ENCODE measurements at places on chromosomes 16 and 17.
A peak's percentile ranks its signal among the peaks of the same experiment; 100 is the strongest.

DNA sequence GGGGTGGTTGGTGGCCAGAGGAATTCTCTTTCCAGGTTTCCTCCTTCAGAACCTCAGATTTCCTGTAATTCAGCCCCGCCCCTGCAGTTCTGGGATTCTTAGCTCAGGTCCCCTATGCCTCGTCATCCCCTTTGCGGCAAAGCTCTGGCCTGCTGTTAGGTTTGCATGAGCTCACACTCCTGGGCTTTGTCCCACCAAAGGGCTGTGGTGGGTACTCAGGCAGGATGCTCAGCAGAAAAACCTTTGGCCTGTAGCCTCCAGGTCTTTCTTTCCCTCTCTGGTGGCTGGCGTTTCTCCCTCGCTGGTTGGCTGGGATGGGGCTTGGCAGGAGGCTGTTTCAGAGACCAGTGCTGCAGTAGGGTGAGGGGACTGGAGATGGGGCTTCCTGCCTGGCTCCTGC is 9.6 kb upstream of the PLEKHG4 start:
- no peak for DNase-seq

GRCh38 chr16:8187782-8188372 is 402.4 kb downstream of the TMEM114 start:
- no peak for DNase-seq

- DNase-seq, result peak; percentile 65
These were observed 5.7 kb upstream of the SPNS2 start for GRCh38 chr17:4492721-4493561.

DNA sequence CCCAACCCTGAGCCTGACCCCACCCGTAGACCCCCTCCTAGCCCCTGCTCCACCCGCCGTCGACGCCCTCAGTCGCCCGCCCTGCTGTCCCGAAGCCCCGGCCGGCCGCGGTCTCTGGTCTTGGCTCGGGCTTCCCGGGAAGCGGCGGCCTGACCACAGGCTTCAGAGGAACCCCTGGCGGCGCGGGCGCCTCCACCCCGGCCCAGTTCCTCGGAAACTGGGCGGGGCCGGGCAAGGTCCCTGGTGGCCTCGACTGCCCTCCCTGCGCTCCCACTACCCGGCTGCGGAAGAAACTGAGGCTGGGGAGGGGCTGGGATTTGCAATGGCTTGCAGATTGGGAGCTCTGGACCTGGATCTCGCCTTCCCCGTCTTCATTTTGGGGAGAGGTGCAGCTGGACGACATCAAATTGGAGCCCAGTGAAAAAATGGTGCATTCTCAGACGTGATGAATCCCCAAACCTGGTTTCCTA is 692 bp upstream of the SOCS1 start:
- no peak for DNase-seq

GRCh38 chr17:80892900-80893603 is 98.6 kb upstream of the CHMP6 start:
- DNase-seq, result no peak

DNA sequence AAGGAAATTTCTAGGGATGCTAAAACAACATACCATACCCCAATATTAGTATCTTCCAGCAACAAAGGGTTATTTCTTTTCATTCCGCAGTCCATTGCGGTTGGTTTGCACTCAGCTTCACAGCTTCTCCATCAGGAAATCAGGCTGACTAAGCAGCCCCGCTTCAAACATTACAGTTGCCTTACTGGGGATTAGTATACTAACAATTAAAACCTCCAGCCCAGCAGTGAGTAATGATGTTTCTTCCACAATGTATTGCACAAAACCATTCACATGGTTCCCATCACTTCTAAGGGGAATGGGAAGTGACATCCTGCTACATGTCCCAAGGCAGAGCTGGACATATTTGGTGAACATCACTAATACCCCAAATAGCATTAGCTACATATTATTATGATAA is 1384.9 kb downstream of the CDH8 start:
- no peak for DNase-seq

GRCh38 chr16:74865922-74866598 is 91.4 kb upstream of the FA2H start:
- no peak for DNase-seq

GRCh38 chr16:73365016-73365551 is 317.2 kb upstream of the ZFHX3 start:
- DNase-seq, result no peak

DNA sequence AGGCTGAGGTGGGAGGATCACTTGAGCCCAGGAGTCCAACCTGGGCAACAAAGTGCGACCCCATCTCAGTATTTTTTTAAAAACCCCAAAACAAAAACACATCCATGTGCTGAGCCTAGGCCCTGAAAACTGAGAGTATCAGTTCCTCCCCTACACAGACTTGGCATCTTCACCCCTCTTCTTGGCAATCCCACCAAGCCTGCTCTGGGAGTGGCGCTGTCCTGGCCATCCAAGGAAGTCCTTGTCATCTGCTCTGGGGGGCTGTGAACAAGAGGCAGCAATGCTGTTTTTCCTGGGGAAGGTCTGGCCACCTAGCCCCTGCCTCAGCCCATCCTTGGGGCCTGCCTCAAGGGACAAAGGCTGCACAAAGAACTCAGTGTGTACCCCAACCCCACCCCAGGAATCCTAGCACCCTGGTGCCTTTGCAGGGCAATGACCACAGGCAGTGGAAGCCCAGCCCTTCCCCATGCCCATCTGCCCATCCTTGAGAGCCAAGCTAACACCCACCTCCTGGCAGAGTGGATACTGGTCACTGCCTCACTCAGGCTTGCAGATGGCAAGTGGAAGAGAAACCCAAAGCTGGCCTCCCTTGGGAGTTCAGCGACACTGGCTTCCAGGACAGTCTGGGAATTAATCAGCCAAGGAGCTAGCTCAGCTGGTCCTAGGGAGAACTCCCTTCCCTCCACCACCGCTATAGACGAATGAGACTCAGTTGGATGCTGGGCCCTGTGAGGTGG is 14.8 kb upstream of the GFOD2 start:
- no peak for DNase-seq

GRCh38 chr17:82595893-82596292 is 52.4 kb downstream of the WDR45B start:
- no peak for DNase-seq

GRCh38 chr17:49576917-49577649 is 1.4 kb downstream of the NXPH3 start:
- no peak for DNase-seq

DNA sequence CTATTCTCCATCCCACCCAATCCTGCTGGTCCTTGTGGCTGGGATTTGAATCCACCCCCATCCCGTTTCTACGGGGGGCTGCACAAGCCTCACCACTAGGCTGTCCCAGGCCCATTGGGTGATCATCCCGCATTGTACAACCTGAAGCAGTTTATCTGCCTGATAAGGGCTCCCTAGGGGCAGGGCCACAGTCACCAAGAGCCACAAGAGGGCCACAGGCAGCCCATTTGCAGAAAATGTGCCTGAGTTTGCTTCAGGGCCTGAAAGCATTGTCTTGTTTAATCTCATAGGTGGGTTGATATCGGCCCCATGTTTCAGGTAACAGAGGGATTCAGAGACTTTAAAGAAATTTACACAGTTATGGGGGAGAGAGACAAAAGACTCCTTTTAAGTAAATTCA is 245.0 kb downstream of the CPPED1 start:
- no peak for DNase-seq

DNA sequence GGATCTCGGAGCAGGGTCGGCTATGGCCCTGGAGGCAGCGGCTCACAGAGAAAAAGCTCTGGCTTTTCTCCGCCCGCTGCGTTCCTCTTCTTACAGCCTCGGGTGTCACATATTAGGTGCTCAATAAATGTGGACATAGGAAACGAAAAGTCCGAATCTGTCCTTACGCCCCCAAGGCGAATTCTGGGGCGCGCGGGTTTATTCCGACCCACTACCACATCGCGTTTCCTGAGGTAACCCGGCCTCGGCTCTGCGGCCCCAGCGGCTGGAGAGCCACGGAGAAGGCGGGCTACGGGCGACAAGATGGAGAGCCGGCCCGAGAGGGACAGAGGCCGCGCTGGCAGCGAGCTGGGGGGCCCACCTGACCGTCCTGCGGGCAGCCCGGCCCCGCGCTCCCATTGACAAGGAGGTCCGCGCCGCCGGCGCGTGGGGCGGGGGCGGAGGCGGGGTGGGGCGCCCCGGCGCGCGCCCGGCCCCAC is 573 bp upstream of the GNAO1 start:
- no peak for DNase-seq

- no peak for DNase-seq
These were observed 65.1 kb upstream of the MED9 start for GRCh38 chr17:17411692-17412091.

GRCh38 chr16:89847051-89847939 is 19.0 kb downstream of the SPIRE2 start:
- DNase-seq, result no peak

DNA sequence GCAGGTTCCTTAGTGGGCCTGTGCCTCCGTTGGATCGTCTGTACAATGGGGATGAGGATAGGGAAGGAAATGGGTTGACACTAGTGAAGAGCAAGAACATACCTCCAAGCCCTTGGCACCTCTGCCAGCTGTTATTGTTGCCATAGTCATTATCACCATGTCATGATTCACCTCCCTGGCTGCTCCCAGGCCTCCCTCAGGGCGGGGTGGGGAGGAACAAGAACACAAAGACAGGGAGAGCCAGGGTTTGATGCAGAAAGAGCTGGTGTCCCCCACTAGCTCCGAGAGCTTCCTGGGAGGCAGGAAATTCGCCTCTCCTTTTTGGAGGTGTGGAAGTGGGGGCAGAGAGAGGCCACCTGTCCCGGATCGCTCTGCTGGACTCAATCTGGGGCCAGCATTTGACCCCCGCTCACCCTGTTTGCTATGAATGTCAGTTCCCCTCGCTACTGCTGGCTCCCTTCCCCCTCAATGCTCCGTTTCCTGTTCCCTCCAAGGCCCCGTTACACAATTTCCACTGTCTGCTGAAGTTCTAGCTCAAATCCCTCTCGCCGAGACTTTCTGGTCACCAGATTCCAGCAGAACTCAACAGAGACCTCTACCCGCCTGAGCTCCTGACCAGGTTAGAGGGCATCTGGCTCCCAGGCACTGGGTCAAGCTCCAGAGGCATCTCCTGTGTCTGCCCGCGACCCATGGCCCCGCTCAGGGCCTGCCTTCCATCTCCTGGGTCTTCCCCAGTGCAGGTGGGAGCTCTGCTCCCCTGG is 9.1 kb downstream of the TIMP2 start:
- DNase-seq, result no peak

DNA sequence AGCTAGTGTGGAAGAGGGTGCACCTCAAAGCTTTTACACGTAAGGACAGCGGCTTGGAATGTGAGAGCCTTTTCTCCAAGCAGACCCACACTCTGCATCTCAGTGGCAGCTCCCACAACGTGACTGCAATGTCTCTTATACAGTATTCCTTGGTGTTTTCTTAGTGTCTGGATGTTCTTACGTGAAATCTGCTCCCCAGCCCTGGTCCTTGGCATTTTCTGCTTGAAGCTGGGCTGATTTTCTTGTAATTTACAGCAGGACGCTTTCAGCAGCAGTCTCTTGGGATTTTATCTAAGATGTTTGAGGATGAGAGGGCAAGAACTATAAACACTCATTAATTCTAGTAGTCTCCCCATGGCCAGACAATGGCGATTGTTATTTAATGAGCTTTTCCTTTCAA is 12.1 kb upstream of the POLR3E start:
- DNase-seq, result no peak

- DNase-seq, result no peak
These were observed 122.4 kb downstream of the HIC1 start for GRCh38 chr17:2177235-2177811.

- DNase-seq, result no peak
These were observed 126.7 kb upstream of the GSE1 start for GRCh38 chr16:85486256-85486915.

DNA sequence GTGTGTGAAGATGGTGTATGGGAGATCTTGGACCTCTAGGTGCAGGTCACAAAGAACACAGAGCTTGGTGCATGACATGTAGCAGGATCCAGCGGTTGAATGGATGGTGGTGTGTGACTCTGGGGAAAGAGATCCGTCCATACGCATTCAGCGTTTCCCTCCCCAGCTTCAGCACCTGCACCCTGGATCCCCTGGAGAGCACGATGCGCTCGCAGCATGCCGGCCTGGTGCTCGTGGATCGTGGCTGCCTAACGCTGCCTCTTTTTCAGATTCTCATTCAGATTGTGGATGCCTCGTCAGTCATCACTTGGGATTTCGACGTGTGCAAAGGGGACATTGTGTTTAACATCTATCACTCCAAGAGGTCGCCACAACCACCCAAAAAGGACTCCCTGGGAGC is 70.9 kb downstream of the SEC14L1 start:
- no peak for DNase-seq

DNA sequence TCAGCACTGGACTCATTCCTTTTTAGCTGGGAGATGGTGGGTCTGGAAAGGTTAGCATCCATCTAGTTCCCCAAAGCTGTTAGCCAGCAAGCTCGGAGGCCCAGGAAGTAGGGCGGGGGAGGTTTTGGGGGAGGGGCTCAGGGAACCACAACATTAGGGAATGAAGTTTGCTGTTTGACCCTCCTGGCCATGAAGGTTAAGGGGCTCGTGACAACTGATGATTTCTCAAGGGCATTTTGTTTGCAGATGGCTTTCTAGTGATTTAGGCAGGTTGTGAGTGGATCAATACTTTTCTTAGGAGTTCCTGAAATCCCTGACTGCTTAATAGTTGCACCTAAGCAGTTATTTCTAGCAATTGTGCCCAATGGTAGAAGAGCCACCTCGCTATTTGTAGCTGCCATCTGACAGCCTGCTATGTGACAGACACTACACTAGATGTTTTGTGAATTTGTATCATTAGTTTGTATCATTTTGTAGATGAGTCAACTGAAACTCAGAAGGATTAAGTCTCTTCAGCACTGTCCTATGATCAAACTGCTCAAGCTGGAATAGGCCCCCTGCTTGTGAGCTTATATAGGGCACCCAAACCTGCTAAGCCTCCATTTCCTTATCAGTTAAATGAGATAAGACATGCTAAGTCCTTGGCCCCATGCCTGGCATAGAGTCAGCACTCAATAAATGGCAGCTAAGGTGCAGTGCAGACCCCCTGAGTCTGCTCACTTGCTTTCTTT is 146.4 kb downstream of the IRX3 start:
- no peak for DNase-seq

DNA sequence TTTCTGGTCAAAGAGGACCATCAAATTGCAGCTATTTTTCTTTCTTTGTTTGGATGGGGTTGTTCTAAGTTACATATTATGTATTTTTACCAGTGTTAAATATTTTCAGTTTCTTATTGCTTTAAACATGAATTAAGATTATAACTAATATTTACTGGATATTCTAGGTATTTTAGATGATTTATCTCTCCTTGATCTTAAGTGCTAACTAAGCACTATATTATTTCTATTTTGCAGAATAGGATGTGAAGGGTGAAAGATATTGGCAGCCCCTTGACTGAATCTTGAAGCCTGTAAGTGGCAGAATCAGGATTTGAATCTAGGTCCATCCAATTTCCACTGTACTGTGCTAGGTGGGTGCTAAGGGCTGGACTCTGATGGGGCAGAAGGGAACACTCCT is 307.3 kb upstream of the CCL2 start:
- no peak for DNase-seq

DNA sequence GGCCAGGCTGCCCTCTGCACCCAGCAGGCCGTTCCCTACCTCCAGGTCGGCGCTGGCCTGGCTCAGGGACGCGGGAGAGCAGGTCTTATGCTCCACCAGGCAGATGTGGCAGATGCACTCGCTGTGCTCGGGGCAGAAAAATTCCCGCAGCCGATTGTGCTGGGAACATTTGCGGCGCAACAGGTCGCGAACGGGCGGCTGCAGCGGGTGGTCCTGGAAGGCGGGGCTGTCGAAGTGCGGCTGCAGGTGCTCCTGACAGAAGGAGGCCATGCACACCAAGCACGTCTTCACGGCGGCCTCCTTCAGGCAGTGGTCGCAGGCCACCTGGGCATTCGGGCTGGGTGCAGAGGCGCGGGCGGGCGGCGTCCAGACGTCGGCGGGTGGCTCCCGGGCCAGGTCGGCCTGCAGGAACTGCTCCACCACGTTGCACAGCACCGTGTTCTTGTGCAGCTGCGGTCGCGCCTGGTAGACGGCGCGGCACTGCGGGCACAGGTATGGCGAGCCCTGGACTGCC is 439 bp downstream of the TRIM25 start:
- DNase-seq, result no peak
